ENCODE measurements at places on chromosomes 6 and 20.

DNA sequence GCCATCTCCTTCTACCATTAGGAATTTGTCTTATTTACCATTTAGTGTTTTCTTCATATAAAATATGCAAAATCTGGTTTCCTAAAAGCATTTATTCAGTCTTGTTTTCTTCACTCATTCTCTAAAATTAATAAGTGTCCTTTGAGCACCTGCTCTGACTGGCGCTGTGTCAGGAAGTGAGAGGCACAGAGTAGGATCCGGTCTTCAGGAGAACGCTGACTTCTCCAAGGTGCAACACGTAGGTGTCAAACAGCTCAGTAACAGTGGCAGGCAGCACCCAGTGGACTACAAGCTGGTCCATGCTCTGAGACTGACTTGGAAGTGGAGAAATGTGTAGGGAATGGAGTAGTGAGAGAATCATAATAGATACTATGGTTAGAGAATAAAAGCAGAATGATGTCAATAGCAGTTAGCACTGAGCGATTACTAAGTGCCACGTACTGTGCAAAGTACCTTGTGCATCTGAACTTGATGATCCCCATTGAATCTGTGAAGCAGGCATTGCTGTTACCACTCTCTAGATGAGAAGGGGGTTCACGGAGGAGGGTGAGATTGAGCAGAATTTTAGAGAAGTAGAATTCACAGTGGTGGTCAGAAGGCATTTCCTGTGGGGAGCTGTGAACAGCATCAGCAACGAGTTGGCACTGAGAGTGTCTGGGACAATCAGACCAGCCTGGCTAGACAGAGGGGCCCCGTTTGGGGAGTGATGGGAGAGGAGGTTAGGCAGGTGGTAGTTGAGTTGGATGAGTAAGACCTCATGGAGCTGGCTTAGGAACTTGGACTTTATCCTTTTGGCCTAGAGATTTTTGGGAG, 569.8 kb downstream of the QKI start:
- no peak for DNase-seq

DNA sequence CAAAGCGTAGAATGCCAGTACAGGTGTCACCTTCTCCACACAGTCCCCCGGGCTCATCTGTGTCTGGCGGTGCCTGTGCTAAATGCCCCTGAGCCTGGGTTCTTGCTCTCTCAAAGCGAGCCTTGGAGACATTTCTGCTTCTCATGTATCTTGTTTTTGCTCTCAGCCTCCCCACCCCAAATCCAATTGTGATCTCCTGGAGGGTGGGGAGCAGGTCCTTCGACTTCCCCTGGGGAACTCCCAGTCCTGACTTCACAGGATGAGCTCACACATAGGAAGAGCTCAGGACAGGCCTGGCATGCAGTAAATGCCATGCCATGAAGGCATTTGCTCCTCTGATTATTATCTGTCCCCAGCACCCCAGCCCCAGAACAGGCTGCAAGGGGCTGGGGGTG, 58.1 kb downstream of the NOL4L start:
- no peak for DNase-seq

DNA sequence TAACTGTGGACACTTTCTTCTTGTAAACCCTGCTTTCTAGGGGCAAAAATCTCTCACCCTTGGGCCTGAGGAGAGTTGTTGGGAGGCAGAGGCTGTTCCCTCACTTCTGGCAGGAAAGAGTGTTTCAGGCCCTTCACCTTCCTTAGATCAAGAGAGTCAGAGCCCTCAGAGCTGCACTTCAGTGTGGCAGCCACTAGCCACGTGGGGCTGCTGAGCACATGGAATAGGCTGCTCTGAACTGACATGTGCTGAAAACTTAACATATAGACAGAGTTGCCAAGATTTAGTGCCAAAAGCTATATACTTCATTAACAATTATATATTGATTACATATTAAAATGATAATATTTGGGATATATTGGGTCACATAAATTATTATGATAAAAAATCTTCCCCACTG, 4.4 kb upstream of the LMBRD1 start:
- no peak for DNase-seq

GRCh38 chr20:32274359-32274758, 3.1 kb upstream of the KIF3B start:
- no peak for DNase-seq

- DNase-seq: no peak
These were observed 34.0 kb upstream of the FOXP4 start for GRCh38 chr6:41512146-41512701.

GRCh38 chr6:15897063-15897876, 231.6 kb upstream of the MYLIP start:
- DNase-seq: no peak

GRCh38 chr20:62066983-62067433, 1.3 kb upstream of the TAF4 start:
- DNase-seq: no peak

- no peak for DNase-seq
These were observed 489.8 kb upstream of the MANEA start for GRCh38 chr6:95087394-95088097.

DNA sequence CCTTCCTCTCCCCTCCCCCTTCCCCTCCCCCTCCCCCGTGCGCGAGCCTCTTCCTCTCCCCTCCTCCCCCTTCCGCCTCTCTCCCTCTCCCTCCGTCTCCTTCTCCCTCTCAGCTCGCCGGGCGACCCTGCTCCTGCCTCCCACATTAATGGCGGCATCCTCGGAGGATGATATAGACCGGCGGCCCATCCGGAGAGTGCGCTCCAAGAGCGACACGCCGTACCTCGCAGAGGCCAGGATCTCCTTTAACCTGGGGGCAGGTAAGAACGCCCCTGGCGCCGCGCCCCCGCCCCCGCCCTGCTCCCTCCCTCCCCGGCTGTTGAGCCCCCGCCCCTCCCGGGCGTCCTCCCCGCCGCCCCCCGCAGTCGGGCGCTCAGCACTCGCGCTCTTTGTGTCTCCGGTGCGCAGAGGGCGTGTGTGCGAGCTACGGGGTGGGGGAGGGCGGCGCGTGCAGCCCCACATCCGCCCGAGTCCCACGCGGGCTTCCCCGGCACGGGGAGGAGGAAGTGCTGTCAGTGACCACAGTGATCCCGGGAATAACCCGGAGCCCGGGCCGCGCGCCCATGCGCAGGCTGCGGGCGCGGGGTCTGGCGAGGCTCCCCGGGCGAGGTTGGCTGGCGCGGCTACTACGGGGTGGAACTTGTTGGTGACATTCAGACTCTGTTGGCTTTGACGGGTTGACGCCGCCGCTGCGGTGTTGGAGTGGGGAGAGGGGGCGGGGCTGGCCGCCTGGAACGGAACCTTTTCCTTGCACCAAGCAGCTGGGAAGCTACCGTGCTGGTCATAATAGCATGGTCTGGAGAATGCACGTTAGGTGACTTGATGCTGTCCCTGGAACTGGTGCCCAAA, 33.2 kb downstream of the PHACTR1 start:
- DNase-seq: no peak

DNA sequence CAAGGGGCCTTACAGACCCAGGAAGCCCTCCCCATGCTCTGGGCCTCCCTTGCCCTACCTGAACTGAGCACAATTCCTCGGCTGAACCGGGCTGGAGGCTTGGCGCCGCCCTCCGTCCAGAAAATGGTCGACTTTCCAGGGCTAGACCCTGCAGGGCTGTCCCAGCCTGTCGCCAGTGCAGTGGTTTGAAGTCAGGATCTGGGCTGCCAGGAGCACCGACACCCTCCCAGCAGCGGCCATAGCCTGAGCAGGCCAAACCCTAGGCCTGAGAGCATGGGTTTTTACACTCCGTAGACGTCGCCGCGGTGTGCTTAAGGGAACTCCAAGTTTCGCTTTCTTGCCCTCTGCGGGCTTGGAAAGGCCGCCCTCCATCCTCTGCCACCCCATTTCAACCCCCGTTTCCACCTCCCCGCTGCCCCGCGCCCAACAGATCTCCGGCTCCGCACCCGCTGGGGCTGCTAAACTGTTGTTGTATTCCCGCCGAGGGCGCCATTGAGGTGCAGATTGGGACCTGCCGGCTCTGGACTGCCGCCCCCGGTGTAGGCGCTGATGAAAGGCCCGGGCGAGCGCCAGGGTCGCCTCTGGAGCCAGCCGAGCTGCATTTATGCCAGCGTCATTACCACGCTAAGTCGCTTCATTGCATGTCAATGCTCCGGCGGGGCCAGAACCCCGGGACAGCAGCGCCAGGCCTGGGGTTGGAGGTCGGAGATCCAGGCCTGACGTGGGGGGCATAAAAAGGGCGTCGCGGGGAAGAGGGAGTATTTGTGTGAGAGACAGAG, 2.2 kb upstream of the TFAP2A start:
- no peak for DNase-seq

DNA sequence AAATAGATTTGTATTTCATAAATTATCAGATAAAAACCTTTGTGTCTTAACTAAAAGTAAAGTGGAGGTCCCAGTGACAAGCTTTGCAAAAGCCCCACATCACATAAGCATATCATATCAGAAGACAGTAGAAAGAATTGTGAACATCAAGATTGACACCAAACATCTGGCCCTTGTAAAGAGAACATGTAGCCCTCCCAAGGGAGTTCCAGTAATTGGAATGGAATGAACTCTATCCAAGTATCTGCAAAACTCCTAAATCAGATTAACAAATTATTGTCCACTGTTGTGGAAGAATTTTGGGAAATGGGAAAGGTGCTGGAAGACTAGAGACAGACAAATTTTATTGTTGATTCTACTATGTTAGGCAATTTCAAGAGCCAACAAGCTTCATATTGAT, 268.8 kb downstream of the KCNQ5 start:
- DNase-seq: no peak

DNA sequence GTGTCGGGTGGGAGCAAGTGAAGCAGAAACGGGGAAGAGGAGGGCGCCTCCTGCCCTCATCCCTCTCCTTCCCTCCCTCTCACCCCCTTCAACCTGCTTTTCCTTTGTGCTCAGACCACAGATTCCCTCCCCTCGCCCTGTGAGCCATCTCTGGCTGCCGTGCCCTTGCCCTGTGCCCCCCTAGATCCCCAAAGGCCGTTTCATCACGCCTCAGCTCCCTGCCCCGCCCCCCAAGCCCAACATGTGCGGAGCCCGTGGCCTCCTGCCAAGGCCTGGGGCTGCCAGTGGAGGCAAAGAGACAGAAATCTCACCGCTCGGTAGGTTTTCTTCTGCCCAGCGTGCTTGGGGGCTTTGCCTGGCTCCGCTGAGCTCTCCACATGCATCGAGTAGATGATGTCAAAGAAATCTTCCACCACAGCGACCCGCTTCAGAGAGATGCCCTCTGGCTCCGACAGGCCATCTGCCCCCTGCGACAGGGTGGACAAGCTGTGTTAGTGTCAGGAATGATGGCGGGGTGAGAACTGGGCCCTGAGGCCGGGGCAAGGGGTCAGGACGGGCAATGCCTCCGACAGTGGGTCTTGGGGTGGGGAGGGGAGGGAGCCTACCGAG, 57.6 kb downstream of the NOL4L start:
- peak; percentile 33 for DNase-seq

DNA sequence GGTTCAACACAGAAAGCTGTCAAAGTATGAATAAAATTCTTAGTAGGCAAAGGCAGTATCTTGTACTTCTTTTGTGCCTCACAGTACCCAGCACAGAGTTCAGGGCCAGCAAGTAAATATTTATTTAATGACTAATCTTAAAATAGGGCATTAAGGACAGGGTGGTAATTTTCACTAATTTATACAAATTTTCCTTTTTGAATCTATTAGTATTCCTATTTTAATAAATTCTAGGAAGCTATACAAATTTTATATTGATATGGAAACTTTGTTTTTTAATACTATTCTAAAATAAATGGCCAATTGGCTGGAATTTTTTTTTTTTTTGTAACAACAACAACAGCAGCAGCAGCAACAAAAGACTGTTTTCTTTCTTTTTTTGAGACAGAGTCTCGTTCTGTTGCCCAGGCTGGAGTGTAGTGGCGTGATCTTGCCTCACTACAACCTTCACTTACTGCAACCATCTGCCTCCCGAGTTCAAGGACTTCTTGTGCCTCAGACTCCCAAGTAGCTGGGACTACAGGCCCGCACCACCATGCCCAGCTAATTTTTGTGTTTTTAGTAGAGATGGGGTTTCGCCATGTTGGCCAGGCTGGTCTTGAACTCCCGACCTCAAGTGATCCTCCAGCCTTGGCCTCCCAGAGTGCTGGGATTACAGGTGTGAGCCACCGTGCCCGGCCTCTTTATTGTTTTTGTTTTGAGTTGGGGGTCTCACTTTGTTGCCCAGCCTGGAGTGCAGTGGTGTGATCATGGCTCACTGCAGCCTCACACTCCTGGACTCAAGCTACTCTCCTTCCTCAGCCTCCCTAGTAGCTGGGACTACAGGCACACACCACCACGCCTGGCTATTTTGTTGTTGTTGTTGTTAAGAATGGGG, 85.2 kb downstream of the FKBP5 start:
- DNase-seq: no peak

GRCh38 chr6:56400273-56400672, 152.9 kb upstream of the COL21A1 start:
- DNase-seq: no peak

DNA sequence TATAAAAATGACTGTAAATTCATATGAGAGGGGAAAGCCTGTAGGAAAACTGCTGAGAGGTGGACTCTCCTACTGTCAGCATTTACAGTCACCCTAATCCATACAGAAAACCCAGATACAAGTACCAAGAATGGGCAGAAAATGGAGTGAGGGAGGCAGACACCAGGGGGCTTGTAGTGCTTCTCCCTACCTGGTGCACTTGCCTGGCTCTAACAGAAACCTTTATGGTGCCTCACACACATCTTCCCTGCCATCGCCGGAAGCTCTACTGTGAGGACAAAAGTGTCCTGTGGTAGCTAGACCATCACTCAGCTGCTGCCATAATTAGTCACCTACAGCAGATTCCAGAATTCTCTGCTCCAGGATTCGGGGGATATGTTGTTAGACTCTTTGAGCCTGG, 441.3 kb downstream of the TFAP2B start:
- DNase-seq: no peak

GRCh38 chr20:1397710-1398109, 4.9 kb upstream of the FKBP1A start:
- no peak for DNase-seq

DNA sequence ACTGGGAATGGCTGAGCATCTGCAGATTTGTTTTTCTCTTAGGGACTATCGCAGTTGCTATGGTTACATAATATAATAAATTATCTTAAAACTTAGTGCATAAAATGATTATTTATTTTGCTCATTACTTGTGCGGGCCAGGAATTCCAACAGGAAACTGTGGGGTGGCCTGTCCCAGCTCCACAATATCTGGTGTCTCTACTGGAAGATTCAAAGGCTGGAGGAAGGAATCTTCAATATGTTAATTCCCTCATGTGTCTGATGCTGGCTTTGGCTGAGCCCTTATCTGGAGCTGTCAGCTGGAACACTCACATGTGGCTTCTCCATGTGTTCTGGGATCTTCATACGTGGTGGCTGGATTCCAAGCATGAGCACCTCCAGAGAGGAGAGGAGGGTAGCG, 23.9 kb upstream of the B3GAT2 start:
- DNase-seq: no peak

DNA sequence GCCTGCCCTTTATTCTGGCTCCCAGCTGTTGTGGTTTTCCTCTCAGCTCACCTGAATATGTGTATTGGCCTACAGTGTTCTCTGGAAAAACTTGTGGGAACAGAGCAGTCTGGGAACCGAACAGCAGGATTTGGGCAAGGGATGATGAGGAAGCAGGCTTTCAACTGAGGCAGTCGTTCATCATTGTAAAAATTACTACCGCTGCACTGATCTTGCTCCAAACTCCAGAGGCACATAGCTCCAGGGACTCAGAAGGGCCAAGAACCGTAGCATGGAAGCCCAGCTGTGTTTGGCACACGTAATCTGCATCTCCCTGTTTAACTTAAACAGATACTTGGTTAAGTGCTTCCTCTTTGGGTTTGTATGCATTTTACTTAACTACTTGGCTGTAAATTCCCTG, 48.3 kb upstream of the EEF1A1 start:
- DNase-seq: no peak

- no peak for DNase-seq
These were observed 66.0 kb upstream of the UTRN start for GRCh38 chr6:144219056-144219685.

All from stimulated activated CD4-positive, alpha-beta T cell treated with anti-CD3 and anti-CD28 coated beads, Interleukin-4, amount 100 ng/mL, for 4 hours (primary cell).